ENCODE measurements at places on chromosomes 13 and 19. TPM values are rescaled to one million over a fixed set of nuclear protein-coding genes. Genes with fewer than 3 reads are reported as not detected.

Gene ZNF571
- 8.1 TPM for total RNA-seq

Gene THSD8
- total RNA-seq, result 3.2 TPM

Gene FAM124A
- total RNA-seq, result 3.5 TPM

Gene ELAVL3
- total RNA-seq, result 0.22 TPM

Gene CRX
- not detected for total RNA-seq

Gene ZNF682
- total RNA-seq, result 8.6 TPM

Gene THSD1
- 6.4 TPM for total RNA-seq

Gene POSTN
- total RNA-seq, result 13.1 TPM

Gene FCER2
- total RNA-seq, result 1.0 TPM

- DNase-seq, result no peak
These were observed 78.6 kb downstream of the SPACA7 start for GRCh38 chr13:112454648-112455334.

DNA sequence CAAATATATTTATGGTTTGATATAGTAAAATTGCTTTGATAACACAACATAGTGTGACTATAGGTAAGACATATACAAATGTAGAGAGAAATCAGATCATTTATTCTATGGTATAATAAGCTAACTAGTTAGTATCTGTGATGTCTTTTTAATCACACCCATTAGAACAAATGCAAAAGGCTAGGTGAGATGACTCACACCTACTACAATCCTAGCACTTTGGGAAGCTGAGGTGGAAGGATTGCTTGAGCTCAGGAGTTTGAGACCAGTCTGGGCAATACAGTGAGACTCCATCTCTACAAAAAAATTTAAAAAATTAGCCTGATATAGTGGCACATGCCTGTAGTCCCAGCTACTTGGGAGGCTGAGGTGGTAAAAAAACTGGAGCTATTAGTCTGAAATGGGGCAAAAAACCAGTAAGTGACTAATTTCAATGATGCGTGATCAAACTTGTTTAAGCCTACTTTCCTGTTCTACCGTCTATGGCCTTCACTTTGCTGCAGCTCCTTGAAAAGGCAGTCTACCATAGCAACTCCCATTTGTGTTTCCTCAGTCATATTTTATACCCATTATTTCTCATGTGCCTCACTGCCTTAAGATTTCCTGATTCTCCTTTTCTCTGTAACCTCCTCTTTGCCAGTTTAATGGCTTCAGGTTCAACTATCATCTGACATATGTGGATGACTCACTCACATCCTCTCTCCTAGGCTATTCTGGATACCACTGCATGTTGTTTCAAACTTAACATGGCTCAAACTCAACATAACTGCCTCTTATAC is 12.5 kb downstream of the ALG5 start:
- DNase-seq, result no peak

- DNase-seq, result no peak
These were observed 23.5 kb downstream of the MTUS2 start for GRCh38 chr13:28843639-28844038.

DNA sequence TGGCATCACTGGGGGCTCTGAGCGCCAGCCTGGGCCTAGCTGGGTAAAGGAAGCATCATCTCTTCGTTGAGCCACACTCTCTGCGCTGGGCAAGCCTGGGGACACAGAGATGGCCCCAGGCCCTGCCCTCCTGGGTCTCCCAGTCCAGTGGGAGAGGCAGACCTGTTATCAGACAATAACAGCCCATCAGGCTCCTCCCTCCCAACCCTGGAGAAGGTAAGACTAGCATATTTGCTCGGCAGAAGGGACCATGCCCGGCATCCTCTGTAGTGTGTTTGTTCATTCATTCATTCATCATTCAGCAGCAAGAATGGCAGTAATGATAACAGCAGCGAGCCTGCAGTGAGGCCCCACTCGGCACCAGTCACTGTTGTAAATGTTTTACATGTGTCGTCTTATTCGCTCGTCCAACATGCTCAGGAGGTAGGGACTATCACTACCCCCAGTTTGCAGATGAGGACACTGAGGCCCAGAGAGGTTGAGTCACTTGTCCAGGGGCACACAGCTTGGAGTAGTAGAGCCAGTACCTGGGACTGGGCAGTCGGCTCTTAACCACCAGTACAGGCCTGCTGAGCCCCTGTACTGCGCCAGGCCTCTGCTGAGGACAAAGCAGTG is 33.2 kb downstream of the PAK4 start:
- DNase-seq, result no peak

- DNase-seq, result no peak
These were observed 76.6 kb downstream of the SERP2 start for GRCh38 chr13:44449999-44450821.

GRCh38 chr13:40143559-40143958 is 488.1 kb downstream of the COG6 start:
- DNase-seq, result no peak

GRCh38 chr19:12748489-12748888 is 3.1 kb upstream of the BEST2 start:
- no peak for DNase-seq

- no peak for DNase-seq
These were observed 4.2 kb downstream of the TSPAN16 start for GRCh38 chr19:11299946-11300810.

DNA sequence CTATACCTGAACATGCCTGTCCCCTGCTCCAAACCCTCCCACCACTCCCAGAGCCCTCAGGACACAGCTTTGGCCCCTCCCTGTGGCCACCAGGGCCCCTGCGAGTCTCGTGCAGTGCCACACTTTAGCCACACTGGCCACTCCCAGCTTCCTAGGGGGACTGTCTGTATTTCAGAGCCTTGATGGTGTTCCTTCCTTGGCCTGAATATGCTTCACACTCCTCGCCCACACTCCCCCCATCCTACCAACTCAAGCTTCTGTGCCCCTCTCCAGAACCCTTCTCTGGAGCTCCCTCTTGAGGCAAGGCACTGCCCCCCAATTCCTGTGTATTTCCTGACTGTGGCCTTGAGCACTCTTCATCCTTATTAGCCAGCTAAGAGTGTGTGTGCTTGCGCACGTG is 80.2 kb downstream of the DPF1 start:
- no peak for DNase-seq

DNA sequence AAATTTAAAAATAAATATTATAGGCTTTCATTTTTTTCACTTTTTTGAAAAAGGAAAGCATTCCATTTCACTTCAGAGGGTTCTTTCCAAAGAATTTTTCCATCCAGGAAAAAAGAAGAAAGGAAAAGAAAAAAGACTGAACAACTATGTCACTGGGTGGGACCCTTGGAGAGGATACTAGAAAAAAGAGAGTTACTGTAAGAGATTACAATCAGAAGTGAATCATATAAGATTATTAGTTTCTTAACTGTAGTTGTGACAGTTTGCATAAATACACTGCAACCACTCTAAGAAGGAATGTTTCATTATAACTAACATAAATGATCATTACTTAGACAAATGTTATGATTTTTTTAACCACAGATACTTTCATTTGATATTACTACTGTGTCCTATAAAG is 87.8 kb downstream of the KLF12 start:
- no peak for DNase-seq

DNA sequence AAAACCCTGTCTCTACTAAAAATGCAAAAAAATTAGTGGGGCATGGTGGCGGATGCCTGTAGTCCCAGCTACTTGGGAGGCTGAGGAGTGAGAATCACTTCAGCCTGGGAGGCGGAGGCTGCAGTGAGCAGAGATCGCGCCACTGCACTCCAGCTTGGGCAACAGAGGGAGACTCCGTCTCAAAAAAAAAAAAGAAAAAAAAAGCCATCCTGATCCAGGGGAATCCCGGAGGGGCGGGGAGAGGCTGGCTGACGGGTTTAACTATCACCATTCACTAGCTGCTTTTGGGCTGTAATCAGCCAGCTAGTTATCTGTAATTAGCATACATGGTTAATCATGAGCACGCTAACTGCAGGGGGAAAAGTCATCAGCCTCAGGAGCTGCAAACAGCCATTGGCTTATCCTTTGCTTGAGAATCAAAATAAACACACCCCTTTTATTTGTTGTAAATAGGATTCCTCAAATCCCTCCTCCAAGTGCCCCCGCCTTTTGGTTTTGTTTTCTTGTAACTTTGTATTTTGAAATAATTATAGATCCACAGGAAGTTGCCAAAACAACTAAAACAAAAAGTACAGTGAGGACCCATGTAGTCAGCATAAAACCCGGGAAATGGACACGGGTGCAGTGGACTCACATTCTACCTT is 9.6 kb downstream of the FSD1 start:
- DNase-seq, result no peak

- DNase-seq, result no peak
These were observed 502.8 kb downstream of the COG6 start for GRCh38 chr13:40158218-40158617.

GRCh38 chr19:17121736-17122293 is 46.2 kb downstream of the MYO9B start:
- DNase-seq, result no peak

DNA sequence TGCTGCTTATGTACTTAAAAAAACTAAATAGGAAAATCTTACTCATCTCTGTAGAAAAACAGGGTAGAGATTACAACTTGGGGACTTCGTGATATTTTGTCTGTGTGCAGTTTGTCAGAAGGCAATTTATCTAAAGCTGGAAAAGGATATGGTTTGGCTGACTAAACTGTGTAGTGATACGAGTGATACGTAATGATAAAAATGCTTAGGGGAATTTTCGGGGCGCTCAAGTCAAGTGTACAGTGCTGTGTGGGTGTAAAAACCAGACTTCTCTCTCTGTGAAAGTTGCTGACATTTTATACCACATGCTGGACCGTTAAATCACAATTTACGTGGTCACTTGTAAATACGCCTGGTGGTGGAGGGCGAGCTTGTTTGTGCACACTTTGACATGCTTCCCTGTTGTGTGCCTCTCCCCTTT is 221.7 kb downstream of the KCNRG start:
- DNase-seq, result no peak

GRCh38 chr13:69796256-69796655 is 311.4 kb upstream of the ATXN8OS start:
- no peak for DNase-seq

GRCh38 chr13:81770868-81771505 is 1430.1 kb upstream of the SPRY2 start:
- DNase-seq, result peak; percentile 20

GRCh38 chr19:13013649-13014048 is 18.4 kb downstream of the NFIX start:
- no peak for DNase-seq

DNA sequence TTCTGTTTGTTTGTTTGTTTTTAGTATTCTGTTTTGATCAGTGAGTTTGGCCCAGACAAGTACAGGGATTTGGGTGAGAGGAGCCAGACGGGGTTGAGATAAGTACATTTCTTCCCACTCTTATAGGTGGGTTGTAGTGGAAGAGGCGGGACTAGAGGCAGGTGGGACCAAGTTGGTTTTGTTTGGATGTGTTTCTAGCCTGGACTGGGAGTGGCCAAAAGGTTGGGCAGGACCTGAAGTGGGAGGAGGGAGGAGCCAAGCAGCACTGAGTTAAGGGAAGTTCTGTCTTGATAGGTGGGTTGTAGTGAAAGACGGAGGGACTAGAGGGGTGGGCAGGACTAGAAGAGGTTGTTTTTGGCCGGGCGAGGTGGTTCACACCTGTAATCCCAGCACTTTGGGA is 9.0 kb downstream of the DNASE2 start:
- DNase-seq, result no peak

DNA sequence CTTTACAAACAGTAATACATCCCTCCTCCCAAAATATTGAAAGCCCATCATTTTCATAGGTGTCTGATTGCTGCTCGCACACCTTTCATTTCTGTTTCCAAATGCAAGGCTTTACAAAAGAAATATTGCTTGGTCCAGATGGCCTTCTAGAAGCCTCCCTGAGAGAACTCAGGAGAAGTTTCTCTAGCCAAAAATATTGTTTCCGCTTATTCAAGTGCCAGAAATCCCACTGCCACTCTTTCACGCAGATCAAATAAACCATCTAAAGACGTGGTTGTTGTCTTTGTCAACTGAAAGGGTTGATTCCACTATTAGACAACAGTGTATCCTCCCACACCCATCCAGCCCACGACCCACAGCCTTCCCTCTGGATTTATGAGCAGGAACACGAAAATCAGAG is 96.2 kb downstream of the ZIC5 start:
- no peak for DNase-seq

- DNase-seq, result peak; percentile 70
These were observed 5.5 kb downstream of the ACTMAP start for GRCh38 chr19:40744554-40745401.

DNA sequence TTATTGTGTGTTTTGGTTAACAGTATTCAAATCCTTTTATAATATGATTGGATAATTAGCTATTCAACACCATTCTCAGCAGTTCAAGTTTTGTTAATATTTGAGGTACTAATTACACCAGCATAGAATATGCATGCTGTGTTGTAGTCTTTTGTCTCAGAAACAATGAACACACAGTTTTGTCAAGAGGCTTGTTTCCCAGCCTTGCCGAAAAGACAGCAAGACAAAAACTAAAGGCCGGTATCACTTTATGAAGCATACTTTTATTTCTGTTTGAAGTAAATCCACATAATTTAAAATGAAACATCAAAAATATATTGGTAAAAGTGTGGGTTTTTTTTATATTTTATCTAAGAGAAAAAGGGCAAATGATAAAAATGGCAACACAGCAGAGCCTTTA is 7.5 kb downstream of the GPR180 start:
- no peak for DNase-seq

DNA sequence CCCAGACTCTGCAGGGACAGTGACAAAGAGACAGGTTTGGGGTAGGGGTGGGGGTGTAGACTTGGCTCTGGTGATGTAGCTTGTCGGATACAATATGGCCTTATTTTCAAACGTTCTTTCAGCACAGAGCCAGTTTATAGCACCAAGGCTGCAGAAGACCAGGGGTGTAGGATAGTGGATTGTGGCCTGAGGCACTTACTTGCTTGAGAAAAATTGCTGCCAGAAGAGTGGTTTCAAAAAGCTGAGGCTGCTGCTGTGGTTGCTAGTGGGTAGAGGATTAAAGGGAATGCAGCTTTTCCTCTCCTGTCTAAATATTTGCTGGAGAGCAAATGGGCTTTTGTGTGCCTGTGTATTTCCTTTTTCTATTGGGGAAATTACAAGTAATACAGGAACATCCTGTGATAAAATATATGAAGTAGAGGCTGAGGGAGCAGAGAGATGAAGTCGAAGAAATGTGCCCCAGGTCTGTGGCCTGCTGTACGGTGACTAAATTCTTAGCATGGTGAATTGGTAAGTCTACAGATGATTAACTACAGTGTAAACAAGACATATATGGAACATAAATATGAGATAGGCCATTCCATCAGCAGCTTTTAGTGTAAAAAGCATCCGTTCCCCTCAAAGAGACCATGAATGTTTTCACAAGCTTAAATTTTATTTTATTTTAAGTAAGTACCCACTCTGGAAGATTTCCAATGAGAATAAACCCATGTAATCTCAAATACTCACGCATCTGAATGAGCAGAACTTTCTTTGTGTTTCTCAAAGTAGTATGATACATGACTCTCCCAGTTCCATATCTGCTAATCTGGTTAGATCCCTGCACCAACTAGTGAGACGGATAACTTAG is 112.9 kb downstream of the LRCH1 start:
- DNase-seq, result no peak

GRCh38 chr19:14063105-14063504 is 1.2 kb upstream of the PALM3 start:
- DNase-seq, result no peak

Measured in kidney (tissue), 22 donors.